ENCODE measurements at places on chromosomes 6 and 20.

- no peak for DNase-seq
These were observed 22.2 kb upstream of the SNRPB2 start for GRCh38 chr20:16707674-16708073.

- no peak for DNase-seq
These were observed 214.3 kb downstream of the OGFRL1 start for GRCh38 chr6:71502956-71503355.

- peak; percentile 16 for DNase-seq
These were observed 456.9 kb upstream of the ID4 start for GRCh38 chr6:19380293-19380692.

GRCh38 chr6:150361876-150362275 lies 6.9 kb upstream of the IYD start:
- no peak for DNase-seq

GRCh38 chr6:12845224-12846004 lies 128.8 kb downstream of the PHACTR1 start:
- DNase-seq = no peak

- DNase-seq = no peak
These were observed 809.6 kb downstream of the TENT5A start for GRCh38 chr6:80942911-80943310.

GRCh38 chr20:35200267-35200666 lies 26.2 kb upstream of the MMP24 start:
- peak; percentile 28 for DNase-seq

DNA sequence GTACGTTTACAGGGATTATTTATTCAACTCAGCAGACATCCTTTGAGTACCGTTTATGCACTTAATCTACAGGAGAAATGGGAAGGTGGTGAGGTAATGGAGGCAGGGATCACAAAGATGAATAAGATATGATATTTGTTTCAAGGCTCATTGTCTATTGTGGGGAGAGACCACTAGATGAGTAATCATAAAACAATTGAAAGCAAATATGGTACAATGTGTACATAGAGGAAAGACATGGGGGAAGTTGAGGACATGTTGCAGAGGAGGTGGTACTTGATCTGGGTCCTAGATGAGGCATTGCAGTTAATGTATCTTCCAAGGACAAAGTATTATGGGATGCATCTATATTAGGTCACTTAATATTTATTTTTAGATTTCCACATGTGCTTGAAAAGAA lies 13.7 kb upstream of the CDC5L start:
- no peak for DNase-seq

GRCh38 chr20:44501448-44501847 lies 20.4 kb downstream of the SERINC3 start:
- DNase-seq = peak; percentile 42

DNA sequence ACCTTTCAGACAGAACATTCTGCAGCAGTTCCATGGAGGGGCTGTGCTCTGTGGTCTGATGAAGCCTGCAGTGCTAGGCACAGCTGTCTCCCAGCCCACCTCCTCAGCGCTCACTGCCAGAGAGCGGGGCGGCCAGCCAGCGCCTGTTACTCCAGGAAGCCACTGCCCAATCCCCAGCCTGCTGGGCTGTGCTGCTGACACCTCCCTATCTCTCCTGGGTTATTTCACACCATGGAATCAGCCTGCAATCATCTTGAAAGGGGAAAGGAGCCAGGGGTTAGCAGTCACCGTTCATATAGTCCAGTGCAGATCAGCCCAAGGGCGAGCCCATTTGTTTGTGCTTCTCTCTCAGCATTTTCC lies 46.3 kb upstream of the NHSL1 start:
- DNase-seq = no peak

DNA sequence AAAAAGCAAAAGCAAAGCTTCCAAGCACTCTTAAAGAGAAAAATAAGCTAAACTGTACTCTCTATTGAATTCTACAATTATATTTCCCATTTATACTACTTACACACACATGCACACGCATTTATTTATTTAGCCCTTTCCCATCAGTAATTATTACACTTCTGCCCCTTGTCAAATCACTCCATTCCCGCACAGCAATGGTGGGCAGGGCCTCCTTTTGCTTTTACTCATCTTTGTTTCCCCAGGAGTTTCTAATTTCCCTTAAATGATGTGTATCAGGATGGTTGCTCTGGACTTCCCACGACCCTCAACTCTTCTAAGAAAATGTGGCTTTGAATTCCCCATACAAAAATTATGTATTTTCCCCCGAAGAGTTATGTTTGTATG lies 19.9 kb downstream of the PXT1 start:
- DNase-seq = no peak

GRCh38 chr6:118511930-118512715 lies 36.0 kb upstream of the PLN start:
- DNase-seq = no peak

- DNase-seq = no peak
These were observed 98.3 kb downstream of the SOX4 start for GRCh38 chr6:21691685-21692346.

DNA sequence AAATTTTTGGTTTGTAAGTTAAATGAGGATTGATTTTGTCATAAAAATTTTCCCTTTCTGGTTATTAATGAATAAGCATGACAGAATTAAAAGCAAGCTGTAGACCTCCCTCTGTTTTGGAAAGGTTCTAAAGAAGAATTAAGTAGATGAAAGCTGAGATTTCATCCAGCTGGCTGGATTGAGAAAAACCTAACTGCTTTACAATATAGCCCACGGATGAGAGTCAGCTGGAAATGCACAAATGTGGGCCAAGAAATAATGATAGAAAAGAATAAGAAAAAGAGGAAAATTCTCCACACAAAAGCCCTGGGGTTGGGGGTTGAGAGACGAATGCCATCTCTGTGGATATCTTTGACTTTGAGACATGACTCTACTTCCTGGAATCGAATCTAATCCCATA lies 631.6 kb downstream of the HDGFL1 start:
- DNase-seq = no peak

DNA sequence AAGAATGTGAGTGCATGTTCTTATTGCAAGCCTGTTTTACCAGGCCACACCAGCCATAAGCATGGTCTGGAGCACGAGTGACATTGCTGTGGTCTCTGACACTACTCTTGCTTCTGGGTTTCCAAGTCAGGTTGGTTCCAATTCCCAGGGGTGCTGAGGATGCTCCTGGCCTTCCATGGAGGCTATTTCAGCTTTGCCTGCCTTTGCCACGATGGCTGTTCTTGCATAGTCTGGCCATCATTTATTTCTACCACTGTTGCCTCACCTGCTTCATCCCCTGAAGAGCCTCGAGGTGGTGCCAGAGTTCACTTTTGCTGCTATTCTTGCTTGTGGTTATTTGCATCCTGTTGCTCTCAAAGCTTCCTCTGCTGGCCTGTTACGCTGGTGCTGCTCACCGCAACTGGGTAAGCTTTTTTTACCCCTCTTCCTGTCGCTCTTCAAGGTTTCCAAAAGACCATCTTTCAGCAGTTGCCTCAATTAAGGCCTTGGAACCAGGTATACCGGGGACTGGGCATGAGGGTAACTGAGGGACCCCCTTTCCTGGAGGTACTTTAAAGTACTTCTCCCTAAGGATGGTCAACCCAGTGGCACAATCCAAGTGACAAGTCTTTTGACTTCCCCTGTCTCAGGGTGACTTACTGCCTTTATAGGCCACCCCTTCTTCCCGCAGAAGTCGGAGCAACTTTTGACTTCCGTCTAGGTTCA lies 64.5 kb downstream of the AKAP7 start:
- peak; percentile 17 for DNase-seq

GRCh38 chr20:13105039-13105438 lies 96.3 kb downstream of the SPTLC3 start:
- DNase-seq = no peak

DNA sequence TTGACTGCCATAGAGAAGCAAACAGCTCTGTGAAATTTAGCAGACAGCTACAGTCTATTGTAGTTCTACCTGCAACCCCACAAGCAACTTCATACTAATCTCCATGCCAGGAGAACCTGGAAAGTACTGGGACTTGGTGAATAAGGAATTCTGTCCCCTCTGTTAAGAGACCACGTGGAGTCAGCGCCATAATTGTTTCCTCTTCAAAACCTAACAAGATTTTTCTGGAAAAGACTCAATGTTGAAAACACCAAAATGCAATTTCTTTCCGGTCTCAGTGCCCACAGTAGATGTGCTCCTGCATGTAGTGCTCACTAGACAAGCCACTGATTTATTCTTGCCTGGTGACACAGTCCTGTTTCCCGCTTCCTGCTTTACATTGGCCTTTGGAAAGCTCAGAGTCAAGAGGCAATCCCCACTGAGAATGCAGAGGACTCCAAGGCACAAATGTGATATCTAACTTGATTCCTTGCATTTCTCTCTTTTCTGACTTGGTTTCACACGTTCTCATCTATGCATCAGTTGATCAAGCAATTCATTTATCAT lies 268.3 kb downstream of the HIVEP2 start:
- DNase-seq = no peak
